ENCODE measurements at places on chromosomes 3 and 15.

DNA sequence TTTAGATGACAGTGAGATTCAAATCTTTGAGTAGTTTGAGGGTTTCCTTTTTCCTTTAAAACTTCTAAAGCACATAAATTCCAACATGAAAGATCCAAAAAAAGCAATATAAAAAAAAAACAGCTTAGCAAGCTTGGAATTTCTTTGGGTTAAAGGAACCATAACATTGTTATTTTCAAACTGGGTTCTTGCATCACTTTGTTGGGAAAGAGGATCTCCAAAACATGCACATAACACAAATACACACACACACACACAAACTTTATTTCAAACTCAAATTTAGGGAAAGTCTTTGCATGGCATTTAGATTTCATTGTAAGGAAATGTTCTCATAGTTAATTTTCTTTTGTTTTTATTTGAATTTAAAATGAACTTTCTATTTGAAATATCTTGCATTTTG lies 79.2 kb upstream of the COL8A1 start:
- no peak for DNase-seq

GRCh38 chr15:38217191-38217595 lies 35.4 kb upstream of the SPRED1 start:
- no peak for DNase-seq

GRCh38 chr3:188486126-188486525 lies 332.2 kb downstream of the LPP start:
- DNase-seq, result no peak

- DNase-seq, result no peak
These were observed 133.3 kb downstream of the SUCLG2 start for GRCh38 chr3:67521053-67521646.

GRCh38 chr3:32102289-32102688 lies 4.1 kb upstream of the GPD1L start:
- DNase-seq, result no peak

- peak; percentile 14 for DNase-seq
These were observed 353.3 kb upstream of the SUCLG2 start for GRCh38 chr3:68007621-68008226.

GRCh38 chr3:130786306-130786705 lies 39.7 kb upstream of the PIK3R4 start:
- no peak for DNase-seq

DNA sequence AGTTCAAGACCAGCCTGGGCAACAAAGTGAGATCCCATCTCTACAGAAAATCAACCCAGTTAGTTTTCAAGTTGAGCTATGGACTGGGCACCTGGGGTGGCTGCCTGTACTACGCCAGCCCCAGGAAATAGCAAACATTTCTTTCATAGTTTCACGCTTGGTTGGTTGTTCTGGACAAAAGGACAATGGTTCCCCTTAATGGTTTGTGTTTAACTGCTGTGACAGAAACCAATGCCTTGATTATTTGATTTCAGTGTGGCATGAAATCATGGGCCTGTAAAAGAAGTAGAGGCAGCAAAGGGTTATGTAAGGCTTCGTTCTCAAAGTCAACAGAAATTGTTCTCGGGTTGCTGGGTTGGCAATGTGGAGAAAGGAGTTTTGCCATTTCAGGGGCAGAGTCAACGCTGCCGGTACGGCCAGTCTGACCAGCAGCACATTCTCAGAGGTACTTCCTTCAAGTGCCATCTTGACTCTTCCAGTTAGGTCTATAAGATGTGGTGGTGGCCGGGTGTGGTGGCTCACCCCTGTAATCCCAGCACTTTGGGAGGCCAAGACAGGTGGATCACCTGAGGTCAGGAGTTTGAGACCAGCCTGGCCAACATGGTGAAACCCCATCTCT lies 12.7 kb downstream of the LCMT2 start:
- no peak for DNase-seq

DNA sequence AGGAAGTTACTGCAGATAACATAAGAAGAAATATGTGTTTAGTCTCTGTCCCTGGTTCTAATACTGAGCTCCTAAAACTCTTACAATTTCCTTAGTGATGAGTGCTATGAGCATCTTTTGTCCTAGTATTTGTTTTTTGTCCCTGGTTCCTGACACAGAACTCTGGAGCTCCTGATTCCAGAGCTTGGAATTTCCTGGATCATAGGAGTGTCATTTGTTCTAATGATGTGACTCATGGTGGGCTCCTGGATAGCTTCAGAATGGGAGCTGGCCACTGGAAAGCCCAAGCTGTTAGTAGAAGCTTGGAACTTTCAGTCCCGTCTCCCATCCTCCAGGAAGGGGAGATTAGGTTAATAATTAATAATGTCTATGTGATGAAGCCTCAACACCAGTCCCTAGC lies 98.2 kb downstream of the CNTN6 start:
- DNase-seq, result no peak

DNA sequence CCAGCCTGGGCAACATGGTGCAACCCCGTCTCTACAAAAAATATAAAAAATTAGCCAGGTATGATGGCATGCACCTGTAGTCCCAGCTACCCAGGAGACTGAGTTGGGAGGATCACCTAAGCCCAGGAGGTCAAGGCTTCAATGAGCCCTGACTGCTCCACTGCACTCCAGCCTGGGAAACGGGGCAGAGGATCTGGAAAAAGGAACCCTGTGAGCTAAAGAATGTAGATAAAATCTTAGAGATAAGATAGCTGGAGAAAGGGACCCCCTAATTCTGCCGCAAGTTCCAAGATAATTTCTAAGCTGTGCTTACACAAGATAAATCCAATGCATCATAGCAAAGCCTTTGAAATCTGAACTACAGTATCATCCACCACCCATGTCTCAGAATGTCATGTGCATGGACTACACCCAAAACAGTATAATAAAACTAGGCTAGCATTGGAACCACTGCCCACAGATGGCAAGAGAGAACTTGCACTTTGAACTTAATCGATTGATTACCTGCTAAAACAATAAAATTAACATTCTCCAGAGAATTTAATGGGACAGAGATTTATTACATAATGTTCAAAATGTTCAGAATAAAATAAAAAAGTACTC lies 99.9 kb downstream of the TRIM42 start:
- DNase-seq, result no peak

DNA sequence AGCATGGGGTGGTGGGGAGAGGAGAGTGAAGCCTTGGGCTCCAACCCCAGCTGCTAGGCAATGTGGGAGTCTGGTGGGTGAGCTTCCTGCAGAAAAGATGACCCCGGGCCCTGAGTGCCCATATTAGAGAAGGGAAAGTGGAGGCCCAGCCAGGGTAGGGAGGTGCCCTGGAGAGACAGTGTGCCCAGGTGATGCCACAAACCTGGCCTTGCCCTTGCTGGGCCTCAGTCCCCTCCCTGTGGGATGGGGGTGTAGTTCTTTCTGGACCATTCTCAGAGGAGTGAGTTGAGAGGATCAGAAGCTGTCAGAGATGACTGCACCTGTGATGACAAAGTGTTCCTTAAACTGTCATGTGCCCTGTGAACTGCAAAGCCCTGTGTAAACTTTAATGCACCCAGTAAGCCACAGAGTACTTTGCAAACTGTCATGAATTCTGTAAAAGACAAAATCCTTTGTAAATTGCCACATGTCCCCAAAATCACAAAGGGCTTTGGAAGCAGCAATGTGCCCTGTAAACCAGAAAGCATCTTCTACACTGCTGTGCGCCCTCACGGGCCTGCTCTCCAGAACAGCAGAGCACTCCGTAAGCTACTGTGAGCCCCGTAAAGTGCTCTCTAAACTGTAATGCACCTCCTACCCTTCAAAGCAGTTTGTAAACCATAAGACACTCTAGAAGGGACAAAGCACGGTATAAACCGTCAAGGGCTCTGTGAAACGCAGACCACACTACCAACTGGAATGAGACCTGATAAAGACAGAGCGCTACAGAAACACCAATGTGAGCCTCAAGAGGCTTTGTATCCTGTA lies 51.3 kb upstream of the FGD5 start:
- DNase-seq, result no peak
